ENCODE measurements at places on chromosomes 7 and 10. TPM values are rescaled to one million over a fixed set of nuclear protein-coding genes. Genes with fewer than 3 reads are reported as not detected.

GRCh38 chr7:29113384-29114102, 32.8 kb downstream of the CPVL start:
- H3K27me3 ChIP-seq = peaks cover 16% of the 10 kb centered on the region
- DNase-seq = no peak
- no peak overlapping the region for H3K4me3 ChIP-seq
- H3K36me3 ChIP-seq = no peaks in the 10 kb centered on the region
- H3K4me1 ChIP-seq = peaks cover 5% of the 10 kb centered on the region

FEZF1 gene
- total RNA-seq = not detected

- H3K4me3 ChIP-seq = no peak overlapping the region
- H3K36me3 ChIP-seq = no peaks in the 10 kb centered on the region
- H3K27ac ChIP-seq = no peak overlapping the region
Measured at GRCh38 chr7:24477398-24478136, 95.7 kb upstream of the PALS2 start.

- H3K27me3 ChIP-seq = no peaks in the 10 kb centered on the region
- H3K4me3 ChIP-seq = peak overlapping the region; percentile 46
- peaks cover 64% of the 10 kb centered on the region for H3K4me1 ChIP-seq
- peak; percentile 20 for DNase-seq
- peak overlapping the region; percentile 3 for H3K27ac ChIP-seq
Measured at GRCh38 chr7:2736411-2736914, 48.5 kb downstream of the AMZ1 start.

TUBAL3 gene
- total RNA-seq = not detected

GRCh38 chr10:112938808-112939482, 11.1 kb upstream of the TCF7L2 start:
- H3K27me3 ChIP-seq = peaks cover 7% of the 10 kb centered on the region
- H3K4me3 ChIP-seq = no peak overlapping the region
- no peak for DNase-seq
- H3K36me3 ChIP-seq = no peaks in the 10 kb centered on the region
- H3K27ac ChIP-seq = no peak overlapping the region

SYPL1 gene
- 116 TPM for total RNA-seq

Measured in activated B cell treated with CpG ODN at 0.5 μM for 24 hours (primary cell).